Testis (tissue), 5 donors: ENCODE measurements at places on chromosomes 2 and 18.
A peak's percentile ranks its signal among the peaks of the same experiment; 100 is the strongest.

- DNase-seq = peak; percentile 83
These were observed 240.3 kb downstream of the LRATD1 start for GRCh38 chr2:14872779-14873325.

DNA sequence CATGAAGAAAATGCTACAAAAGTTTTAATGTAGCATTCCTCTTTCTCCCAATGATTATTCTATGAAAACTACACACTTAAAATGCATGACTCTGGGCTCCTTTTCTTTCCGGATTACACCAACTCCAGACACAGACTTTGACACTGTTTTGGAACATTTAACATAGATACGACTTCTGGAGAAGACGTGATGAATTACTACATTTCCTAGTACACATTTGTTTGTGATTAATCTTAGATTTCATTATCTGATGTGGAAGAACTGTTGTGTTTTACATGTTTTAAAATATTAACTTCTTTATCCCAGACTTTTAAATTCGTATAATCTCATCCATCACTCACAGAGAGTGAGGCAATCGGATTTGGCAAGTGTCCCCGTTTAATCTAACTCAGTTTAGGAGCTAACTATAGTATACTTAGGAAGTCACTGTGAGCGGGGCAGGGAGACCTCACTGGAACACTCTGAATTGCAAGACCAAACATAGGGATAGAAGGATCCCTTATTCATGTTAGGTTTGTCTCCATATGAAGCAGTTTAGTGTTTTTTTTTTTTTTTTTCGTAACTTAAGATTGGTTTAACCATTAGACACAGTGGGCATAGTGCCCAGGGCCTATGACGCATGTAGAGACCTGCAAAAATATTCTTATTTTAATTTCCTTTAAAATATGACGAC lies 66.7 kb downstream of the PDE1A start:
- DNase-seq = no peak

- DNase-seq = no peak
These were observed 535 bp downstream of the ATG4B start for GRCh38 chr2:241637795-241638660.

DNA sequence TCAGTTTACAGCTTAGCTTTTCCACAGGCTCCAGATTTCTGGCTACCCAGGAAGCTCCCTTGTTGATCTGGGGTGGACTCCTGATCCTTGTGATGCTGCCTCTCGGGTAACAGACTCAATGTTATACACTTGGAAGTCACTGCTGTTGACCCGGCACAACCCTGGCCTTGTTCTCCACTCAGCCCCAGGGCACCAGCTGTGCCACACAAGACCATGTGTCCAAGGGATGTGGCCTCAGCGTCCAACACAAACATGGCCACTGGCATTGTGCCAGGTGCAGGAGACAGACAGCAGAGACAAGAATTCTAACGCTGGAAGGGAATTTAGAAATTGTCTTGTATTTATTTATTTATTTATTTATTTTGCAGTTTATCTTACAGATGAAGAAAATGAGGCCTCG lies 39.0 kb upstream of the PPP4R1 start:
- DNase-seq = peak; percentile 32

GRCh38 chr2:171745141-171745540 lies 57.9 kb downstream of the DYNC1I2 start:
- no peak for DNase-seq

DNA sequence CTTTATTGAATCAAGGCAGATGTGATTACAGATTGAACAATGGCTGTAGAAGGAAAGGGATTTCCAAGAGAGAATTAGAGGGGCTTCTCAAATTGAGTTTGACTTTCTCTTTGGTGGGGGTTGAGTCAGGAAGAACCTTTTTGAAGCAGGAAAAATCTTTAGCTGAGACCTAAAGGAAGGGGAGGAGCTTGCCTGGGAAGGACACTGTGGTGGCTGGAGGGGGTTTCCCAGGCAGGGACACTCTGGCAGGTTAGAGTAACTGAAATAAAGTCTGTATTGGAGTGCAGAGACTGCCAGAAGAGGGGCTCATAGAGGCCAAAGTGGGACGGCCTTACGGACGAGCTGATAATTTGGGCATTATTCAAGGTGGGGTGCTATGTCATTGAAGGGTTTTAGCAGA lies 69.3 kb downstream of the NEDD4L start:
- no peak for DNase-seq

DNA sequence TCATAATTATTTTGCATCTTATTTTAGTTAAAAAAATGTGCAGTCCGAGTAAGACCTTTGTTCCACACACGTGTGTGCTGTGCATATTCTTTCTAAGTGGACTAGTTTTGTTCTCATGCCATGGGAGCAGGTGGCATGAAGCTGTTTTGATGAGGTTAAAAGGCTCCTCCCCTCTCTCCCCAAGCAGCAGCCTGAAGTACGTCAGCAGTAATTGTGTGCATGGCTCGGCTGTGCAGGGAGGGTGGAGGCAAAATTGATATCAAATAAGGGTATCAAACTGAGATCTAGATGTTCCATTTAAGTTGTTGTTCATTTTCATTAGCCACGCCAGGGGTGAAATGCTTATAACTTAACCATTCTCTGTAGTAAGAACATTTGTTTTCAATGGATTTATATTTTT lies at the start of gene NYAP2:
Gene NYAP2 (plus strand): TSS at position 207 of the 400 bp plus-strand sequence. CDS start 9,171 bp downstream, outside the sequence.
- DNase-seq = no peak

DNA sequence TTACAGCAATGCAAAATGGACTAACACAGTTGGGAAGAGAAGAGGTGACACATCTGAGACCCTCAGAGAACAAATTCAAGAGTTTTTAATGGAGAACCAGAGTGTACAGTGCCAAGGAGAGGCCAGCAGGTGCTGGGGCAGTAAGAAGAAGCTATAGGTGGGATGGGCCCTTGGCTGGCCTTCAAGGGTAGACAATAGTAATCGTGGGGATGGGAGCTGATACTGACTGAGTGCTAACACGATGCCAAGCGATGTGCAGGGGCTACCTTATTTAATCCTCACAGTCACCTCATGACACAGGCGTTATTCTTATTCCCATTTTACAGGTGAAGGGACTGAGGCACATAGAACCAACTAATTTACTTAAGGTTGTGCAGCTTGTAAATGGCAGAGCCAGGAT lies 131.9 kb upstream of the ID2 start:
- DNase-seq = no peak

DNA sequence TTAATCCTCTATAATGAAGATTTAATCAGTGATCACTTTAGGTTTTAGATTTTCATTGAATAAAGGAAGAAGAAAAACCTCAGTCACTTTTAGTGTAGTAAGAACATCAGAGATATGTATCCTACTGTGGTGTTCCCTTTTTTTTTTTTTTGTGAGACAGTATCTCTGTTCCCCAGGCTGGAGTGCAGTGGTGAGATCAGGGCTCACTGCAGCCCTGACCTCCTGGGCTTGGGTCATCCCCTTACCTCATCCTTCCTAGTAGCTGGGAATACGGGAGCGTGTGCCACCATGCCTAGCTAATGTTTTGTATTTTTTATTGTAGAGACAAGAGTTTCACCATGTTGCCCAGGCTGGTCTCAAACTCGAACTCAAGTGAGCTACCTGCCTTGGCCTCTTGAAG lies 5.1 kb downstream of the SLC39A10 start:
- DNase-seq = peak; percentile 23

DNA sequence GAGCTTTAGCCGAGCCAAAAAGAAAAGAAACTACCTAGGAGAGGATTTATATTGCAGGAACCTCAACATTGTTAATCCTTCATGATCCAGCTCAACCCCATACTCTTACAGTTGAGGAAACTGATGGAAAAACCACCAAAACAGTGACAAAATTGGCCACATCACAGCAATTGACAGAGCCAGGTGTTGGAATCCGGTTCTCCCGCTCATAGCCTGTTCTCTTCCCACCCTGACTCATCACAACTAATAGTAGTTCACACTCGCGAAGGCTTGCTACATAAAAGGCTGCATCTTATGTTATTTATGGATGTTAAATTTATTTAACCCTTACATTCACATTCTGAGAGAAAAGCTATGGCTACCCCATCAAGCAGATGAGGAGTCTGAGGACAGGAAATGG lies 33.7 kb downstream of the SLC9A4 start:
- DNase-seq = no peak

DNA sequence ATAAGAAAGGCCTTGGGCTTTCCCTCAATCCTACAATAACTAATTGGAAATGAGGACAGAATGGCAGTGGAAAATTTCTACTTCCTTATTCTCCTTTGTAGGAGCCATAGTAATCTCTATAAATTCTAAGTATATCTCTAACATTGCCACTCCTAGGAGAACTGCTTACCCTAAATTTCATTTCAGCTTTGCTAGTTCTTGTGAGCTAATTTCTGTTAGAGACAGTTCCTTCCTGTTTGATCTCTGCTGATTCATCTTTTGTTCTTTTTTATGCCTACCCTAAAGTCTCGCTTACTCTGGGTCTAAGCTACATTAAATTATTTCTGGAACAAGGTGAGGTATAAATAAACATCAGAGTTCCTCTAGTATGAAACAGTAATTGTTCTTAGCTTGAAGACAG lies 25.7 kb downstream of the ABHD3 start:
- DNase-seq = no peak

DNA sequence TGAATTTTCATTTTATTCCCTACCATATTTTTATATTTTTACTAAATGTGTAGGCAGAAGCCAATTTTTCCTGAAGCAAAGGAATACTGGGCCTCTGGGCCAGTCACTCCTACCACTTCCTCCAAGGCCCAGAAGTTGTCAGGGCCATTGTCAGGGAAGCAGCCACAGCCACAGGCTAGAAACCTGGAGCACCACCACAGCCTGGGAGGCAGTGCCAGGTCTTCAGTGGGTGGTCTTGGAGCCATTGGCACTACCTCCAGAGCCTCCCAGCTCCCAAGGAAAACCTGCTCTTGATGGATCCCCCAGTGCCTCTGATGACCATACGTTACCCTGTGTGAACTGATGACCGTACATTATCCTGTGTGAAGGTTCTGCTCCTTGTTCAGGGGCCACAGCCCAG lies 135.6 kb upstream of the SP5 start:
- DNase-seq = no peak
